ENCODE measurements at places on chromosomes 7 and 10.

- DNase-seq, result peak; percentile 21
Observed at GRCh38 chr7:34759477-34760125, 101.6 kb downstream of the NPSR1 start.

DNA sequence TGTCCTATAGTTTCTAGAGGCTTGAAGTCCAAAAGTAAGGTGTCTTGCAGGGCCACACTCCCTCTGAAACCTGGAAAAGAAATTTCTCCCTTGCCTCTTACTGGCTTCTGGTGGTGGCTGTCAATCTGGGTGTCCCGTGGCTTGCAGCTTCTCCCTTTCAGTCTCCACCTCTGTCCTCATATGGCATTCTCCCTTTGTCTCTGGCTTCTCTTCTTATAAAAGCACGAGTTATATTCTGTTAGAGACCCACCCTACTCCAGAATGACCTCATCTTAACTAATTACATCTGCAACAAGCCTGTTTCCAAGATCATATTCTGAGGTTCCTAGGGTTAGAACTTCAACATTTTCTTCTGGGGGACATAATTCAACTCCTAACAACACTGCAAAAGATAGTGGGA, 3.4 kb upstream of the GLI3 start:
- no peak for DNase-seq

GRCh38 chr7:145105561-145105960, 269.7 kb upstream of the TPK1 start:
- peak; percentile 62 for DNase-seq

DNA sequence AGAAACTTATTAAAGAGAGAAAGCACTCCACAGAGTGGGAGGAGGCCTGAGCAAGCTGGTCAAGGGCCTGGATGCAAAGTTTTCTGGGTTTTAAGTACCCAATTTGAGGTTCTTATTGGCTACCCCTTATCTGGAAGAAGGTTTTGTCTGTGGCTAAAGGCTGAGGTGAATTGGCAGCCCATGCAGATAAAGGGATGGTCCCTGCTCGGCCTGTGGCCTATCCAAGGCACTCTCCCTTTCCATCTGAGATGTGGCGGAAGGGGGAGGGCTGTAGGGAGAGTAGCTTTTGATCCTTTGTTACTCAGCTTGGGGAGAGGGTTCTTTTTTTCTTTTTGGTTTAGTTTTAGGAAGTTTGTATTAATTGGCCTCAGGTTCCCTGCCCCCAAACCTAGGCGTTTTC, 465.1 kb downstream of the ATRNL1 start:
- DNase-seq, result no peak

DNA sequence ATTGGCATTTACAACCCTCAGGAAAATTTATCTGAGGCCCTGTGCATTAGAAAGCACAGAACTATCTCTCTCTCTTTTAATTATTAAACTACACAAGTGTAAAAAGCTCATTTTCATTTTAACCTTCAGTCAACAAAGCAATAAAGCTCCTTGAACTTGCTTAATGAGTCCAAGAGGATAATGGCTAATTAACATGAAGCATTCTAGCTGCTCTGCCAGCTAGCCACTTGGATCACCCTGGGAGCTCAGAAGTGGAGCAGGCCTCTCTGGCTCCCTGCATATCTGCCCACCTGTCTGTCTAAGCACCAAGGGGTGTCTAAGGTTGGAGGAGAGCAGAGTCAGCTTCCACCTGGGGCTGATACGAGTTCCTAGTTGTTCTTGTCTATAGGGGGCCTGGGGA, 56.0 kb upstream of the SLC35G1 start:
- no peak for DNase-seq

- no peak for DNase-seq
Observed at GRCh38 chr7:5213286-5213645, 23.2 kb downstream of the WIPI2 start.

GRCh38 chr10:86313621-86314041, 53.0 kb downstream of the GRID1 start:
- no peak for DNase-seq

- no peak for DNase-seq
Observed at GRCh38 chr7:123472327-123472726, 62.1 kb downstream of the IQUB start.

- DNase-seq, result no peak
Observed at GRCh38 chr7:97021747-97022490, 2.7 kb downstream of the DLX5 start.

- peak; percentile 70 for DNase-seq
Observed at GRCh38 chr7:8217200-8218068, 44.5 kb downstream of the ICA1 start.

GRCh38 chr10:36114913-36115312, 472.8 kb upstream of the FZD8 start:
- DNase-seq, result no peak

DNA sequence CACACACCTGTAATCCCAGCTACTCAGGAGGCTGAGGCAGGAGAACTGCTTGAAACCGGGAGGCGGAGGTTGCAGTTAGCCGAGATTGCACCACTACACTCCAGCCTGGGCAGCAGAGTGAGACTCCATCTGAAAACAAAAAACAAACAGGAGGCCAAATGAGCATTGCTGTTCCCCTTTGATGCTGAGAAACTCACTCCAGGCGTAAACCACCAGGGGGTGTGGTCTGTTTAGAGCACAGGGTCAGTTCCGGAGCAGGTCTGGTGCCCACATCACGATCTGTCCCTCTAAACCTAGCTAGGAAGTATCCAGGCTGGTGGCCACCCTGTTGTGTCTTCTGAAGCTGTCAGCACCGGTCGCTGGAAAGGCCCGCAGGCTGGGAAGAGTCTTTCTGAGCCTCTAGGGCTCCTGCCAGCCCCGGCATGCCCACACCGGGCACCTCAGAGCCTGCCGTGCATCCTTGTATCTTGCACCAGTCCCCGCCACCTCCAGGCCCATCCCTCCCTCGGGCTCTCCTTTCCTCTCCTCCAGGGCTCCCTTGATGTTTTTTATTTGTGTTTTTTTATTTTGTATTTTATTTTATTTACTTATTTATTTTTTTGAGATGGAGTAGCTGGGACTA, 66.3 kb upstream of the SH2B2 start:
- DNase-seq, result no peak

GRCh38 chr7:17624379-17624778, 315.9 kb downstream of the SNX13 start:
- DNase-seq, result no peak

DNA sequence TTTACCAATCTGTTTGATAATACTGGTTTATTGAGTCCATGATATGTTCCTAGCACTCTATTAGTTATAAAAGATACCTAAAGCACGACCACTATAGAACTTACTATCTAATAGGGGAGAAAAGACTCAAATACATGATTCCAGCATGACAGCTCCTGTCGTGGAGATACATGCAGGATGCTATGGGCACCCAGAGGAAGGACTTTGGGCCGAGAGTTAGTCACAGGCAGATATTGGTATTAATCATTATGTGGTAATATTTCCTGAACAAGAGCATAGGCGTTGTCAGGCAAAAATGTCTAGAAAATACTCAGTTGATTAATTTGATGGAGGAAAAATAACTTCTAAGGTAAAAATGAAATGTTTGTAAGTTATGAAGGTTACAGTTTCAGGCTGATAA, 31.8 kb downstream of the CNNM2 start:
- DNase-seq, result no peak

DNA sequence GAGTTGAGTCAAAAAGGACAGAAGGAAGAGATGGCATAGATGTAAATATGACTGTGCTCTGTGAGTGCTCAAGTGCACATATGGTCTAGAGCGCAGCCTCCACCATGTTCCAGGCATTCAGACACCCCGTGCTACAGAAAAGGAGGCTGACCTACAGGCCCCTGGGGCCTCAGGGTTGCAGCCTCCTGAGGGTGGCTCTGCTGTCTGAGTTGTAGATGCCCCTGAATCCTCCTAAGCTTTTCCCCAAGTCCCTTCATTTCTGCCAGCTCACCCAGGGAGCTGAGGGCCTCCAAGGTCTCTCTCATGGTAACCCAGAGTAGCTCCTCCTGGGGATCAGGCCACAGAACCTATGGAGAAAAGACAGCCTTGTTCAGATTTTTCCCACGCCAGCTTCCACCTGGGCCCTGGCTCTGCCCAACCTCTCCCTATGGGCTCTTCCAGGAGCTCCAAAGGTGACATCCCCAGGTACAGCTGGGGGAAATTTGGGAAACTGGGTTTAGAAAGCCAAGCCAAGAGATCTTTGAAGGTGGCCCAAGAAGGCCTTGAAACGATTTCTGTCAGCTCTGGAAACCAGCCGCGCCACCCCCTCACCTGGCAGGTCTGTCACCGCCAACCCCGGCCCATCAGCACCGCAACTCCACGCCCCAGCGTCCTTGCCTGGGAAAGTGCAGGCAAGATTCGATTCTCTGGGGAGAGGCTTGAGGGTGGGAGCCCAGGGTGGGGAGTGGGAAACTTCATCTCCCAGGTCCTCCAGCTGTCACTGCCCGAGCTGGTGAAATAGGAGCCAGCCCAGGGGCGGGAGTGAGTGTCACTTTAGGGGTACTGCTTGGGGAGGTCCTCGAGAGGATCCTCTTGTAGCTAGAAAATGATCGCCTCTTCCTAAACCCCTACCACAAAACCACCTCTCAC, 2.4 kb downstream of the ZNF467 start:
- DNase-seq, result no peak

DNA sequence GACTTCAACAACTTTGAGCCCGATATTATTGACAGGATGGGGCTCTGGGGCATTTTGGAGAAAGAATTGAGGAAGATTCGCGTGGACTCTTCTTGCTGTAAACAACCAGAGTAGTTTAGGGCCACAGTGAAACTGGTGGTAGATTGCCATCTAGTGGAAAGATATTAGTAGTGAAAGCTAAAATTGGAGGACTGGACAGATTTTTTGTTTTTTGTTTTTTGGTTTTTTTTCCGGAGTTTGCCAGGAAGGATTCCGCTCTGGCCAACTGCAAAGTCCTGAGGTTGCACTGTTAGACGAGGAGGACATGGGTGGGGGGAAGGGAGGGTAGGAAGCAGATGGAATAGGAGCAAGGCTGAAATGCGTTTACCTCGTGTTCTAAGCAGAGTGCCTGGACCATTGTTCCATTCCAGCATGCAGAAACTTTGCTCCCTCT, 11.7 kb downstream of the NOBOX start:
- DNase-seq, result peak; percentile 38

DNA sequence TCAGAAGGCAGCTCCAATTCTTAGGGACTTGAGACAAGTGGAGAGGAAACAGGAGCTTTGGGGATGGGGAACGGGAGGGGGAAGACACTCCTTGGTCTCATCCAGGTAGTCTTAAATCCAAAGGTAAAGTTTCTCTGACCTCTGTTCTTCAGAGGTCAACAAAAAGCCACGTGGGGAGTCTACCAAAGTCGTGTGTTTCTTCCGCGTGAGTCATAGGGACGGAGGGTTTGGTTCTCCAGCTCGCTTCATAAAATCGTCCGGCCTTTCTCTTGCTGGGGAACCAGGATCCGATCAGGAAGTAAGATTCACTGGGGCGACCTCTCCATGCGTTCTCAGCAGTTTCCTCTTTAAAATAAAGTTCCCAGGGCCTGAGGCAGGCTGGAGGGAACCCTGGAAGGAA, 275.7 kb downstream of the TCERG1L start:
- DNase-seq, result no peak

- DNase-seq, result no peak
Observed at GRCh38 chr7:14380881-14381280, 391.4 kb upstream of the ETV1 start.

GRCh38 chr7:151503902-151504714, 15.6 kb downstream of the RHEB start:
- DNase-seq, result no peak

GRCh38 chr10:12111528-12111927, 17.9 kb upstream of the SEC61A2 start:
- DNase-seq, result no peak

- DNase-seq, result no peak
Observed at GRCh38 chr10:118062798-118063238, 16.1 kb upstream of the RAB11FIP2 start.

GRCh38 chr10:86372784-86373239, 6.2 kb upstream of the GRID1 start:
- DNase-seq, result no peak

DNA sequence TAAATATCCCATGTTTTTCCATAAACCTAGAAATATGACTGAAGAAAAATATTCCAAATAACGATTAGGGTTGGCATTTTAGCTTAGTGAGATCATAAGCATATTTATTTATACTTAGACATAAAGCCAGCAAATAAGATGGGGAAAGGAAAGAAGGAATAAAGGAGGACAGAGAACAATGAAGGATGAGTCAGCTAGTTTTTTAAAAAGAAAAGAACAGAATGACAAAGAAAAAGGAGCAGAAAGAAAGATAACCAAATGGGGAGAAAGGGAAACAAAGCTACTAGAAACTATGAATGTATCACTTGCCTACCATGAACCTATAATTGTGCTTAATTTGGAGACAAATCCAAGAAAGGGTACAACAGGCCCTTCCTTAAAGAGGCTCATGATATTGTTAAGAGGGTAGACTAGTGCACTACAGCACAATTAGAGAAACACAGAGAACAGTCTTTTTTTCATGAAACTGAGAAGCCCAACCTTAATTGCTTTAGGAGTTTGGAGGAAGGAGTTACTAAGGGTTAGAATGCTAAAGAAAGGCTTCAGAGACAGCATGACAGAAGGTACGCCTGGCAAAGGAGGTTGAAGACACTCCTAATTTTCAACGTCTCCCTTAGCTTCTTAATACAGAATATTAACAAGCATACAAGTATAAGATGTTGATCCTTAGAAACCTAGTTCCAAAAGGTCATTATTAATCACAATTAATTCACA, 23.9 kb downstream of the HERPUD2 start:
- no peak for DNase-seq

DNA sequence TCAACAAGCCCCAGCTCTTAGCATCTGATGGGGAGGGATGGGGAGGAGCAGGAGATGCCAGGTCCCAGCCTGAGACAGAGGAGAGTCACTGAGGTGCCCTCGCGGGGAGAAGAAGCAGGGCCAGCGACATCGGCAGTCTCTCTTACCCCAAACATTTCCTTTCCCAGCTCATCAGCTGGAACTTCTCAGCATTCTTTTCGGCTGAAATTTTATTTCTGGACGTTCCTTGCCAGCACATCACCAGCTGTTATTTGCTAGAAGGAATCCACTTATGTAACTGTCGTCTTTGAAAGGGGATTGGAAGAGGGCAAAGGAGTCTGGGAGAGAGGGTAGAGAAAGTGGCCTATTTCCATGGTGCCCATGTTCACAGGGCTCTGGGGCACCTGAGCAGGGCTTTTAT, 101.0 kb upstream of the SHH start:
- no peak for DNase-seq

DNA sequence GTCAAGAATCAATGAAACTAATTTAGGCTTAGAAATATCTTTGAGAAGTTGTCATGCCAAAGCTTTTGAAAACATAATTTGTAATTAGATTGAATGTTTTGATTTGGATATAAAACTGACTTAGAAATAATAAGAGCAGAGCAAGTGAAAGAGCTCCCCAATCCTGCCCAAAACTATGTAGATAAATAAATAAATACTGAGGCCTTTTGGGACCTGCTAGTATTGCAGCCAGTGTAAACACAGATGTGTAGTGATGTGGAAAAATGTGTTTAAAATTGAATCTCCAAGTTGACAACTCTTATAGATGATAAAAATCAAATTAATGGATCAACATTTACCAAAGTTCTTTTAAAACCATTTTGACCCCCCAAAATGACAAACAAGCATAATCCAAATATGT, 896.1 kb downstream of the CNTNAP2 start:
- DNase-seq, result no peak

GRCh38 chr7:30923774-30924413, 12.2 kb downstream of the AQP1 start:
- DNase-seq, result no peak
